ENCODE measurements at places on chromosomes 5 and 9.

DNA sequence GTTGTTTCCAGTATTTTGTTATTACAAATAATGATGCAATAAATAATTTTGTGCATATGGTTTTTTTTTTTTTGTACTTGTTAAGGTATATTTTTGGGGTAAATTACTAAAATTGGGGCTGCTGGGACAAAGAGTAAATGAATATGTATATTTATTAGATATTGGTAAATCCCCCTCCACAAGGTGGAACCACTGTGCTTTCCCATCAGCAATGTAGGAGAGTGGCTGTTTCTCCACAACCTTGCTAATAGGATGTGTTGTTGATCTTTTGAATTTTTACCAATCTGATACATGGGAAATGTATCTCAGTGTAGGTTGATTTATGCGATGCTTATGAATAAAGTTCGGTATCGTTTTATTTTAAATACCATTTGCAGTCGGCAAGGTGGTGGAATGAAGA, 118.1 kb downstream of the TRPM3 start:
- DNase-seq, result no peak

DNA sequence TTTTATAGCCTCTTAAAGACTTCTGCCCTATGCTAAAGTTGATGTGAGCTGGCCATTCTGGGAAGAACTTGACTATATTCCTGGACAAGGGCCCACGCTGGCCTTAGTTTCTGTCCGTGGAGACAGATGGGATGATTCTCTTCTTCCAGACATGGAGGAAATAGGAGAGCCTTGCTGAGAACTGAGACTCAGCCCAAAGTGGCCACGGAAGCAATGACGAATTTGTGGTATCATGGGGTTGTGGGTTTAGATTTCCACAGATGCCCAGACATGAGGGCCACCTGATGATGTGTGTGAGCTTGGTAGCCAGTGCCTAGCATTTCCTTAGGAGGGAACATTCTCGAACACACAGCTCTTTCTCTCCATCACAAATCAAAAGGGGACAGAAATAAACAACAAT, 309.1 kb downstream of the NSG2 start:
- DNase-seq, result no peak

DNA sequence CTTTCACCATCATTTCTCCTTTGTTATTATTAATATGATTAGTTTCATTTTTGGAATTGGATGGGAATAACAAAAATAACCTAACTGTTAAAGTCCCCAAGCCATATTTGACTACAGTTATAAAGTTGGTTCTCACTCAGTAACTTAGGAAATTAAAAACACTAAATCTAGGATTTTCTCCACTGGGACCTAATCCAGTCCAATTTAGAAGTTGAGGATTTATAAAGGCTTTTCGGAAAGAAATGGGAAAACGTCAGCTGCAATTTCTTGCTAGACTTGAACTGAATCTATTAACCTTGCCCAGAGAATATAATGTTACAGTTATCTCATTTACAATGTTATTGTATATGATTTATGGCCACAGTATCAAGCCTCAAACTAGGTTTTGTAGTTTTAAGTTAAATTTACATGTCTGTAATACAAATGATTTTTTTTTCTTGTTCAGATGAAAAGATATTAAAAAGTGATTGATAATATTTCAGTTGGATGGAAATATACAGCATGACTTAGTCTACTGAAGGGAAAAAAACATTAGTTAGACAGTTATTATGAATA, 524.3 kb upstream of the GRAMD2B start:
- DNase-seq, result no peak

DNA sequence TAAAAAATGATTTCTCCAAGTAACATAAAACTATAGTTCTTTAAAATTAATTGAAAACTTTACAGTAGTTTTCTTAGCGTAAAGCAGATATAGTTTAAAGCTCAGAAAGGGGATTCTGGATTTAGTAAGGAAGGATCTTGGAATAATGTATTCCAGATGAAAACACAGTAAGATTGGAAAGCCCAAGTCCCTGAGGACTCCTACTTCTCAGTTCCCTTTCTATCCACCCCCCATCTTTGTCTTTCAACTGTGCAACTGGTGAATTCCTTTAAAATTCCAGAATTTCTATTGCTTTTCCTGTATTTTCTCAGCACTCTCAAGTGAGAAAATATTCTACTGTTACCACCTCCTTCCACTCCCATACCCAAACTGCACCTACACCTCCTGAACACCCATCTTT, 184.5 kb upstream of the FBN2 start:
- no peak for DNase-seq

DNA sequence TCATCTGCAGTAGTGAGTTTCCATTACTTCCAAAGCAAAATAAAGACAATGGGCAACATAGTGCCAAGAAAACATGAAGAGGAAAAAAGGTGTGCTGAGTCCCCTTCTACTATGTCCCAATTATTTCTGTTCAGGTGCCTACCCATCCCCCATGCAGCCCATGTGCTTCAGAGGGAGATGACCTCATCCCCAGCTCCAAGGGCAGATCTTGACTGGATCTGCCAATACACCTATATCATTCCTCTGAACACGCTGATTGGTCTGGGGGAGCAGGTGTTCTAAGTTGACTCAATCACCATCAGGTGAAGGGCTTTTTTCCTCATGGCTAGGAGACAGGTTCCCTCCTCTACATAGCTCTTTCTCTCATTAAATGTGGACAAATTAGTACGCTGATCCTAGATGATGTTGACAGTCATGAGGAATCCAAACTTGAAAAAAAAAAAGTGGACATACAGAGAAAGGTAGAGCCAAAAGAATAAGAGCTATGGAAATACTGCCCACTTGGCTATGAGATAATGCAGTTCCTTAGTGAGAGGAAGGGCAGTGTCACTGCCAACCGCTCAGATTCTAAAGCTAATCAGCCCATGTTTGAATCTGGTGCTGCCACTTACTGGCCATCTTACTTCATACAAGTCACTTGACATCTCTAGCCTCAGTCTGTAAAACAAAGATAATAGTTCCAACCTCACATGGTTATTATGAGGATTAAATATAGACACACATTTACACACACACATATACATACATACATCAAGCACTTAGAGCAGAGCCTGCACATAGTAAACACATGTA, 23.1 kb downstream of the PRELID2 start:
- no peak for DNase-seq

- no peak for DNase-seq
These were observed 225.4 kb downstream of the EBF1 start for GRCh38 chr5:158874343-158874742.

DNA sequence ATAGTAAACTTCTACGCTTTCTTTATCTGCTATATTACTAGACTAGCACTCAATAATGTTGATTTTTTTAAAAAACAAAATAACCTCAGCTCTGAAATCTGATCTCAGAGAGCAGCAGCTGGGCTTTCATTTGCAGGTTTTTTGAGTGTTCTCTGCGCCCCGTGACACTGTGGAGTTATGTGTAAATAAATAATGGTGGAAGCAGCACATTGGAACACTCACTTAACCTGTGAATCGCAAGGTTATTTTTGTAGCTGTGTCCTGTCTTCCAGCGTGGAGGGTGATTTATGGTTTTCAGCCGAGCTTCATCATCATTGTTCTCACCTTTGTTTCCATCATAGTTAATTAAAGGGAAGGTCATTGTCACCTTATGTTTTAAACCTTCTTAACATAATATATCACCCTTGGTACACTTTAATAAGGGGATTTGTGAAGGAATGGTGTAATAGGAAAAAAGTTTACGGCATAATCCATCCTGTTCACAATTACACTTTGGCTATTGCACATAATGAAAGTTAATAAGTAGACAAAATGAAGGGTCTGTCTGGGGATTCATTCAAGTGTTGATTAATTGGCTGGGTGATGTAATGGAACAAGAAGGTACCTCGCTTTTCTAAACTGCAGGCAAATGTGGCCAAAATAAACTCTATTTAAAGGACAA, 493.3 kb upstream of the ADAMTS16 start:
- DNase-seq, result no peak

DNA sequence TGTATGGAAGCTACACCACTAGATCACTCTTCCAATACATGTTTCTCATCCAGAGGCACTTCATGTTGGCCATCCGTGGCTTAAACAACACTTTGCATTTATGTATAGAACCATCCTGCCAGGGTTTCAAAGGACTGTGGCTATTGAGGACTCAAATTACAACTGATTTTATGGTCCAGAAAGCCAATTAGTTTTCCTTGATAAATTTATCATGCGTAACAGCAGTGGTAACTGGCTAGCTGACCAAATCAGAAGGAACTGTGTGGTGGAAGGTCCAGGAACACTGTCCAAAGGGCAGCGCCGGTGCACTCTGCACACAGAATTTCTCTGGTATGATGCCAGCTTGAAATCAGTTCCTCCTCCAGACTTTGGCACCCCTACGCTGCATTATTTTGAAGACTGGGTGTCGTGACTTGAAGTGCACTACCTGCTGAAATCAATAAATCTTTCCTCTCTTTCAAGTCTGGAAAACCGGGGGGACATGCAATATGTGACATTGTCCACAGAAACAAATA, 69.3 kb upstream of the TMEM252 start:
- DNase-seq, result no peak

- no peak for DNase-seq
These were observed 199.8 kb upstream of the PTGER4 start for GRCh38 chr5:40479939-40480338.

DNA sequence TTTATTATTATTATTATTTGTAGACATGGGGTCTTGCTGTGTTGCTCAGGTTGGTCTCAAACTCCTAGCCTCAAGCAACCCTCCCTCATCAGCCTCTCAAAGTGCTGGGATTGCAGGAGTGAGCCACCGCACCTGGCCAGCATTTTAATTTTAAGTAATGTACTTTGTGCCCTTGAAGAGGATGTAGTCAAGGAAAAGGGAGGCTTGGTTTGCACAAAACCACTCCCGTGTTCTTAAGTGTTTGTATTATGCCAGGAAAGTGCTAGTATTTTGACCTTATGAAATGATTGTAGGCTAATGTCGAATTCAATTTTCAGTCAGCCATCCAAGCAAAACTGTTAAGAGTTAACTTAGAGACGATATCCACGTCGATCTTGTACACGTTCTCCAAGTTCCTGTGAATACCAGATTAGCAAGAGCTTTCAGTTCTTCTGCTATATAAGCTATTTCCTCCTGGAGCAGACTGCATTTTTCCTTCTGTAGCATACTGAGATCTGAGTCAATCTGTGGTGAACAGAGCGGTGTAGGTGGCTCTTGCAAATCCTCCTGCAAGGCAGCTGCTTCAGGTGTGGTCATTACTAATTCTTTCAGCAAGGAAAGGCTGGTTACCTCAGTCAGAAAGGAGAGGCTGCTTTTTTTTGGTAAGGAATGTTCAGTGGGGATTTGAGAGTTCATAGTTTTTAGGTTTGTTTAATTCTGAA, 23.7 kb downstream of the CCDC171 start:
- DNase-seq, result no peak

GRCh38 chr5:117761186-117761585, 1186.6 kb upstream of the SEMA6A start:
- DNase-seq, result no peak

DNA sequence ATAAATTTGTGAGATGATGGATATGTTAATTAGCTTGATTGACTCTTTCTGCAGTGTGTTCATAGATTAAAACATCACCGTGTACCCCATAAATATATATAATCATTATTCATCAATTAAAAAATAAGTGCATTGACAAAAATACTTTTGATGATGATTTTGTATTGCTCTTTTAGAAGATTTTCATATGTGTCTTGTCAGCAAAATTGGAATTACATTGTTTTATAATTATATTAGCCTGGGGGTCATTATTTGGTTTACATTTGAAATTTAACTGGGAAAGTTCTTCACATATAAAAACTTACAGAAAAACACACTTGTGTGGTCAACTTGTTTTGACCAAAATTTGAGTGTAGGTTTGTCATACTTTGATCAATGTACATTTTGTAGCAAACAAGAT, 614.6 kb upstream of the ITGA1 start:
- no peak for DNase-seq

- no peak for DNase-seq
These were observed 180.8 kb downstream of the GOLPH3 start for GRCh38 chr5:31993165-31993961.

GRCh38 chr5:116058346-116058936, 26.2 kb downstream of the ARL14EPL start:
- no peak for DNase-seq

DNA sequence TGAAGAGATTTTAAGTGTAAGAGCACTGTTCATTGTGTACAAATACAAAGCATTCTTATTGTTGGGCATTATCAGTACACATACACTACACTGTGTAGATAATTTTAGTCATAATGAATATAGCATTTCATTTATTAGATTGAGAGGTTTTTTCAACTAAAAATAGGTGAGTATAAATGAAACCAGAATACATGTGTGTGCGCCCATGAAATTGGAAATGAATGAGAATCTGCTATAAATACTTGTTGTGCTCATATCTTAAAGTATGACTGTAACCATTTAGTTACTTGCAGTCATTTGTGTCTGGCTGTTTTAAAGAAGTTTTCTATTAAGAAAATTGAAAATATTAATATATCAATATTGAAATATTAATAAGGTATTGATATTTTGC, 189.0 kb upstream of the MEF2C start:
- no peak for DNase-seq

GRCh38 chr9:22722492-22722891, 275.9 kb downstream of the DMRTA1 start:
- no peak for DNase-seq

DNA sequence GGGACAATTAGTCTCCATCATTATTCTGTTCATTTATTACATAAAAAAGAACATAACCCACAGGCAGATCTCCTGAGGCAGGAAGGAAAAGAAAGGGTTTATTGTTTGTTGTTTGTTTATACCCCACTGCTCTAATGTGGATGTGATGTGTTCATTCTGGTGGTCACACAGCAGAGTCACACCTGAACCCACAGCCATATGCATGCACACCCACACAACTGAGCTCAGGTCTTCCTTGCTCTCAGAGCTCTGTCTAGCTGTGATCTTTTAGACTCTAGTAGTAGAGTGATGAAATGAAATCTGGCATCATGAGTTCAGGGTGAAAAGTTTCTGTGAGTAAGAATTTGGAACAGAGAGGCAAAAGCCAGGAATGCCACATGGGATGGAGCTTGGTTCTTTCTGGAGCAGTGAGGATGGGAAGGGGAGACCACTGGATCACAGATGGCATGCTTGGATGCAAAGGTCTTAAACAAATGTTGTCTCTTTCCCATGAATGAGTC, 227.0 kb downstream of the PAPPA start:
- DNase-seq, result no peak

- no peak for DNase-seq
These were observed 171.6 kb downstream of the FAM174A start for GRCh38 chr5:100706776-100707175.

DNA sequence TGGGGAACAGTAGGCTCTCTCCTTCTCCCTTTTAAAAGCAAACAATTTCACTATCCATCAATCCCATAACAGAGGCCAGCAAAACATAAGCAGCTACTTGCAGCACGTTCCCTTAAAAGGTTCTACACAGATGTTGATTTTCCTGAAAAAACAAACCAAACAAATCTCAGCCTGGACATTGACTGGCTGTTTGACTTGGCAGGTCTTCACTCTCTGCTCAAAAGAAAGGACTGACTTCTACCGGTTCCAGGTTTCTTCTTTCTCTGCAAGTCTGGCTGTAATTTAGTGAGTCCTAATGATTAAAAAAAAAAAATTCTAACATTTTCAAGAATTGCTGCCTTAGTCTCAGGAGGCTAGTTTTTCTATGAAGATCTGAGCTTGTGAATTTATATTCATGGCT, 203.1 kb upstream of the EFNA5 start:
- no peak for DNase-seq

- no peak for DNase-seq
These were observed 30.4 kb downstream of the GNG10 start for GRCh38 chr9:111691672-111692329.
